ENCODE measurements at places on chromosomes 13 and 19.
A peak's percentile ranks its signal among the peaks of the same experiment; 100 is the strongest.

- no peak for DNase-seq
Observed at GRCh38 chr13:82720986-82721385, 1161.3 kb downstream of the SLITRK1 start.

DNA sequence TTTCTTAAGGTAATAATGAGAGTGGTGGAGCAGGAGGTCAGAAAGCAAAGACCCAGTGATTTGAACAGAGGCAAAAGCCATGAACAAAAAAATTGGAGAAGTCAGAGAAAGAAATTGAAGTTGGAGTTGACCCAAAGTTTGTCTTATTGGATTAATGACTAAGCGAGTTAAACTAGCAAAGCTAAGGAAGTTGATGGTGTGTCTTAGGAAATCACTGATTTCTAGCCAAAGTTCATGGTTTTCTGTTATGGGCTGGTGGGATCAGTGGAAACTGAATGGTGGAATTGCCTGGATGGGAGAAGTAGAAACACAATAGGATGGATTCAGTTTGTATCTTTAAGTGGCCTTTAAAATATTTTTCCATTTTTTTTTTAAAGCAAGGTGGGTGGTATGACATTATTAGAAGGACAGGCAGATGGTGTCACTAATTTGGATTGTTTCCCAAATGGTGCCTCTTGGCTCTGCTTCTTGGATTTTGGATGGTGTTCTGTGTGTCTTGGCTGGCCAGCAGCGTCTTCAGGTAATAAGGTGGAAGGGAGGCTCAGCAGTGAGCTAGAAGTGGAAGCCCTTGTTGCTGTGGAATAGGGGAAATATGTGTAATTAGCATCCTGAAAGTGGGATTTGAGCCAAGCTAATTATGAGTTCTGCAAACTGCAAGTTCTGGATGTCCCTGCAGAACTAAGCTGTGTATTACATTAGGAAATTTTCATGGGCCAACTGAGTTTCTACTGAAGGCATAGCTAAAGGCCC is 302.9 kb downstream of the LMO7 start:
- no peak for DNase-seq

- no peak for DNase-seq
Observed at GRCh38 chr19:44748426-44749254, at the start of gene BCL3. Gene BCL3, plus strand, starts transcription at chr19:44748708. Its CDS starts 83 bp downstream, at chr19:44748791.

DNA sequence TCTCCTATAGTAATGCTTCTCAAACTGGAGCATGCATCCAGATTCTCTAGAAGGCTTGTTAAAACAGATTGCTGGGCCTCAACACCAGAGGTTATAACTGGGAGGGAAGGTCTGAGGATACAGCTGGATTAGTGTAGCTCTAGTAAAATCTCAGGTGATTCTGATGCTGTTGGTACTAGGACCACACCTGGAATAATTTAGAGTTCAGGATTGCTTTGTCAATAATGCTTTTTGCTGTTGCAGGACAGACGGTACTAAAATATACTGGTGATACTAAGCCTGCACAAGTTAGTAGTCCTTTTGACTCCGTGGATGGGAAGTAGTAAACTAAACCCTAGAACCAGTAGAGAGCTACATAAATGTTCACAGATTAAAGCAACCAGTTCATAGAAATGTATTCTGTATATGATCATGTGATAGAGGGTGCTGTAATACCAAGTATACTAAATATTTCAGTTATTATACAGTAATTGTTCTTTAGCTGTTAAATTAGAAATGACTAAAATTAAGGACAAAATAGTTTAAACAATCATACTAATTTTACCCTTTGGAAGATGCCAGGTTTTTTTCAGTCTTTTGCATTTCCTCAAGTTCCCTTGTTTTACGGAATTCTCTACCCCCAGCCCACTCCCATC is 258.2 kb upstream of the STARD13 start:
- DNase-seq: no peak

DNA sequence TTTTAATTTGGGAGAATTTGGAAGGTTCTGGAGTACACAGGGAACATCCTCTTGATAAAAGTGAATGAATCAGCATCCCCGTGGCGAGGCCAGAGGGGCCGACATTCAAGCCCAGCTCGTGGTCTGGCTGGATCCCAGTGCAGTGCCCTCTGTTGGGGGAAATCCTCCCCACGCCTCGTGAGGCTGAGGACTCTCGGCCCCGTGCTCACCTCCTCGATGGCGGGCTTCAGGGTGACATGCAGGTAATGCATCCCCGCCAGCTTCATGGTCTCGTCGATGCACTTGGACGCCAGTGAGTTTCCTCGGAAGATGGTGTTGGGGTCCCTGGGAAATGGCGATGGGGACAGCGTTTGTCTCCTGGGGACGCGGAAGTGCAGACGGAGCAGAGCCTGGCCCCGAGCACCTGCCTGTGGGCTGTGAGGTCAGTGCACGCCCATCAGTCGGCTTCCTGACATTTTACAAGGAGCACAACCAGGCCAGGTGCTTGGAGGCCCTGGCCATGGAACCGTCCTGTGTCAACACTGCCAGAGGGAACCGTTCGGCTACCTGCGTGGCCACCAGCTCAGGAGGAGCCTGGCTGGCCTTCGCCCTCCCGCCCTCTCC is 43.3 kb upstream of the C13orf46 start:
- no peak for DNase-seq

- no peak for DNase-seq
Observed at GRCh38 chr13:102799426-102800144, 666 bp downstream of the BIVM start.

DNA sequence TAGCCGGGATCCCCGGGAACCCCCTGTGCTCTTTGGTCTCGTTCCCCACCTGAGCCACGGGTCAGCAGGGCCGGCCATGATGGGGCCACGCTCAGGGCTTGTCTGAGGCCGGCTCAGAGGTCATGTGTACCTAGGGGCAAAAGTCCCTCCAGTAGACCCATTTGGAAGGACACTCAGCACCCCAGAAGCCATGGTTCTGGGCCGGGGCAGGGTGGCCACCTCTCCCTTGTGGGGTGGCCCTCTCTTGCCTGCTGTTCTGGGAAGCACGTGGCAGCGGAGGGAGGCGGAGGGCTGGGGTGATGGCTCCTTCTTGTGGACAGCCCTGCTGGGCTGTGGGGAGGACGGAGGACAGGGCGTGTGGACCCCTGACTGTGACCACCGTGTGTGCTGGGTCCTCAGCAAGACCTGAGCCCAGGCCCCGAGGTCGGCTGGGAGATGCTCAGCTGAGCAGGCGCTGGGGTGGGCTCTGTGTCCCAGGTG is 6.4 kb upstream of the PEAK3 start:
- no peak for DNase-seq

DNA sequence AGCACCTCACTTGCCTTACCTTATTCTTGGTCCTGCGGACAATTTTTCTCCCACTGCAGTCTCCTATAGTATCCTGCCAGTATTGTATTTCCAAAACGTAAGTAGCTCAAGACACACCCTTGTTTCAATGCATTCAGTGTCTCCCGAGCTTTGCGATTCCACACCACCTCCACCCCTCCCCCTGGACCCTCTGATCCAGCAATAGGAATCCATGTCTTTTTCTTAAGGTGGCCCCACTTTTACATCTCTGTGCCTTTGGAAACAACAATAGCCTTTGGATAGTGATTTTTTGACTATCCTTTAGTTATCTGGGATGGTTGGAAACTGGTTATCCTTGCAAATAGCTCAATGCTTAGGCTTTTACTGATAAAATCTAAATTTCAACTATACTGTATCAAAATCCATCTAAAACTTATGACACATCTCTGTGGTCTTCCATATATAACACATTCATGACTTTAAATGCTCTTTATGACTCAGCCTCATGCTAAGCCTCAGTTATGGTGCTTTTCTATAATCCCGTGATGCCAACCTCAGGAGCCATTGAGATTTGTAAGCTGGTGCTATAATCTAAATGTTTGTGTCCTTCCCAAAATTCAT is 27.1 kb downstream of the FAM216B start:
- DNase-seq: no peak

- no peak for DNase-seq
Observed at GRCh38 chr13:59700281-59700680, 463.4 kb downstream of the DIAPH3 start.

DNA sequence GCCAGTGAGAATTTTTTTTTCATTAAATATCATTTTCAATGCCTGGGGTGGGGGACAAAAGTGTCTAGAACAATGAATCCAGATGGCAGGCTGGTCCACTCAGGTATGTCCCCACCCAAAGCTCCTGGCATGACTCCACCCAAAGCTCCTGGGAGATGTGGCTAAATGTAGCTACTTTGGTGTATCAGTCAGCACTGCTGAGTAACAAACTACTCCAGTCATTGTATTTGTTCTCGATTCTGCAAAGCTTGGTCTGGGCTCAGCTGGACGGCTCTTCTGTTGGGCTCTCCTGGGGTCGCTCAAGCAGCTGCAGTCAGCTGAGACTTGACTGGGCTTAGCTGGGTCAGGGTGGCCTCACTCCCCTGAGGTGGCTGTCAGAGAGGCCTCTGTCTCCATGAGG is 48.5 kb downstream of the CELF5 start:
- no peak for DNase-seq

DNA sequence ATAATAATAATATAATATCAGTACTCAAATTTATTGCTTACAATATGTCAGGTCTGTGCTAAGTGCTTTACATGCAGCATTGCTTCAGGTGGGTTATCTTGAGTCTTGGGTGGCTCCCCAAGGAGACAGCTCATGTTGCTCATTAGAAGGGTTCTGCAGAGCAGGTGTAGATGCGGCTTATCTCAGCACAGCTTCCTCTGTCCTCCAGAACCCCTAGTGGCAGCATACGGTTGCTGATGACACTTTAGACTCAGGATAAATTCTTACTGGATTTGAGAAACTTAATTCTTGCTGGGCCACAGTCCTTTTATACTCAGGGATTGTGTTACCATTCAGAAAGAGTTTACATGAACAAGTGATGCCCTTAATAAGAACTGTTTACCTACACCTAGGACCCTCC is 8.9 kb downstream of the COG3 start:
- no peak for DNase-seq

DNA sequence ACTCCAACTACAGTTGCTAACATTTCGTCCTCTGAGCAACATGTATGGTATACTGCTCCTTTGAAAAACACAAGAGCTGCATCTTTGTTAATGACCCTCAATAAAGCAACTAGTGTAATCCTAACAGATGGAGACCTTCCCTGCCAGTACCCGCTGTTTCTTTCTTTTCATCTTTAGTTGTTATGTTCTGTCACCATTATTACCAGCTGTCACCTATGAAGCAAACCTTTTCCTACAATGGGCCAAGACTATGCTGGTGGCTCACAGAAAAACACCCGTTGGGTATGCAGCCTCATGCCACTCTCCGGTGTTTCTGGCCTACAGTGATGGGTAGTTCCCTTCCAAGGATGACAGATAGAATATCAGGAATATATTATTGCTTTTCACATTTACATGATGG is 29.7 kb upstream of the CYSLTR2 start:
- no peak for DNase-seq

GRCh38 chr19:11425719-11426457 is 6.8 kb upstream of the RGL3 start:
- DNase-seq: no peak

DNA sequence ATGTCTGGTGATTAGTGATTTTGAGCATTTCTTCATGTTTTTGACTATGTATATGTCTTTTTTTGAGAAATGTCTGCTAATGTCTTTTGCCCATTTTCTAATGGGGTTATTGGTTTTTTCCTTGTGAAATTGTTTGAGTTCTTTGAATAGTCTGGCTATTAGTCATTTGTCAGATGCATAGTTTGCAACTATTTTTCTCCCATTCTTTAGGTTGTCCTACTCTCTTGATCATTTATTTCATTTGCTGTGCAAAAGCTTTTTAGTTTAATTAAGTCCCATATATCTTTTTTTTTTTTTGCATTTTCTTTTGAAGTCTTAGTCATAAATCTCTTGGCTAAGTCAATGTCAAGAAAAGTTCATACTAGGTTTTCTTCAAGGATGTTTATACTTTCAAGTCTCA is 449.8 kb downstream of the DACH1 start:
- peak; percentile 10 for DNase-seq

- DNase-seq: peak; percentile 80
Observed at GRCh38 chr19:47745010-47745901, at the start of gene NOP53. Gene NOP53, plus strand, starts transcription at chr19:47745546. Its CDS starts 14 bp downstream, at chr19:47745560.

GRCh38 chr13:110942248-110942981 is 27.5 kb upstream of the ANKRD10 start:
- peak; percentile 37 for DNase-seq

DNA sequence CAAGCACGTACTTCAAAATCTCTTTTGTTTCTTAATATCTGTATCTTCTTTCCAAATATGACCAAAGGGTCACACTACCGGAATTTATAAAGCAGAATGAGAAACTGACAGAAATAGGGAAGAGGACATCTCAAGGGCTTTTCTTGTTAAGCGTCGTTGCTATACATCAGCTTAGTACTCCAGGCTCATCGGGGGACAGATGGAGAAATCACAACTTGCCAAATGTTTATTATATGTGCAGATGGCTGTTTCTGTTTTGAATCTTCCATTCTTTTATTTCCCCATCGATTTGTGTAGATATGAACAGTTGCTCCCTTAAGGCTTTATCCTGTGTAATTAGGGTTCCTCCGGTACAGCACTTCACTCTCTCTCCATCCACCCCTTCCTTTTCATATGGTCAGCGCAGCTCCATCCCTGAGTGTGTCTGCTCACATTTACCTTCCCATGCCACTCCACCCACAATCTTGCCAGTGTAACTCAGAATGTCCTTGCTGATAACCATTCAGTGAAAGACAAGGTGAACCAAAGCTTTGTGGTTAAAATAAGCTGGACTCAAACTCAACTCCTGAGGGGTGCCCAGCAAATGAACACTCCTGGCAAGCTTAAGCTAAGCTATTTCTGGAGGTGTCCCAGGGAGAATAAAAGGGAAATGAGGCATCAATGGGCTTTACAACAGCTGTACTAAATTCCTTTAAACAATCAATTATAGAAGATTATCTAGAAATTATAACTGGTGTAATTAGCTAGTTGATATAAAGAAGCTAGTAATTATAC is 51.3 kb downstream of the TBC1D4 start:
- DNase-seq: no peak

- no peak for DNase-seq
Observed at GRCh38 chr19:17335575-17335974, 920 bp upstream of the ANO8 start.

- no peak for DNase-seq
Observed at GRCh38 chr19:43725468-43725867, 9.6 kb downstream of the IRGC start.

DNA sequence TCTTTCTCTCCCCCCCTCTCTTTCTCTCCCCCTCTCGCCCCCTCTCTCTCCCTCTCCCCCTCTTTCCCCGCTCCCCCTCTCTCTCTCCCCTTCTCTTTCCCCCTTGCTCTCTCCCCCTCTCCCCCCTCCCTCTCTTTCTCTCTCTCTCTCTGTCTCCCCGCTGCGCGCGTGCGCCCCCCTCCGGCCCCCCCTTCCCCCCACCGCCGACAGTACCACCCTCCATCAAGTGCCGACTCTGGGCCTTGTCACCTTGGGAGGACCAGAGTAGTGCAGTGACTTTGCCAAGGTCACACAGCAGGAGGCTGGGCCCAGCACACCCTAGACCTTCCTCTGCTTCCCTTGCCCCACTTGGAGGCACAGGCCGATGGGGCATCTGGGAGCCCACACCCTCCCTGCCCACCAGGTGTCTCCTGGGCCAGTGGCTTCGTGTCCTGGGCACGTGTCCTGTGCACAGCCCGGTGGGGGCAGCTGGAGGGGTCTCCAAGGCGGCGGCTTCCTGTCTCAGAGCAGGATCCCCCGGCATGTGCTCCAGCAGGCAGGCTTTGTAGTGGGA is 121.6 kb downstream of the KDM4B start:
- no peak for DNase-seq

- DNase-seq: no peak
Observed at GRCh38 chr13:43139921-43140320, 116.5 kb downstream of the DNAJC15 start.

Measured in kidney epithelial cell (primary cell).